Aorta (tissue), 5 donors: ENCODE measurements at places on chromosomes 12 and 14. TPM values are rescaled to one million over a fixed set of nuclear protein-coding genes. Genes with fewer than 3 reads are reported as not detected.
A peak's percentile ranks its signal among the peaks of the same experiment; 100 is the strongest.

- no peak for DNase-seq
These were observed 616.5 kb downstream of the TRHDE start for GRCh38 chr12:72888693-72889092.

DNA sequence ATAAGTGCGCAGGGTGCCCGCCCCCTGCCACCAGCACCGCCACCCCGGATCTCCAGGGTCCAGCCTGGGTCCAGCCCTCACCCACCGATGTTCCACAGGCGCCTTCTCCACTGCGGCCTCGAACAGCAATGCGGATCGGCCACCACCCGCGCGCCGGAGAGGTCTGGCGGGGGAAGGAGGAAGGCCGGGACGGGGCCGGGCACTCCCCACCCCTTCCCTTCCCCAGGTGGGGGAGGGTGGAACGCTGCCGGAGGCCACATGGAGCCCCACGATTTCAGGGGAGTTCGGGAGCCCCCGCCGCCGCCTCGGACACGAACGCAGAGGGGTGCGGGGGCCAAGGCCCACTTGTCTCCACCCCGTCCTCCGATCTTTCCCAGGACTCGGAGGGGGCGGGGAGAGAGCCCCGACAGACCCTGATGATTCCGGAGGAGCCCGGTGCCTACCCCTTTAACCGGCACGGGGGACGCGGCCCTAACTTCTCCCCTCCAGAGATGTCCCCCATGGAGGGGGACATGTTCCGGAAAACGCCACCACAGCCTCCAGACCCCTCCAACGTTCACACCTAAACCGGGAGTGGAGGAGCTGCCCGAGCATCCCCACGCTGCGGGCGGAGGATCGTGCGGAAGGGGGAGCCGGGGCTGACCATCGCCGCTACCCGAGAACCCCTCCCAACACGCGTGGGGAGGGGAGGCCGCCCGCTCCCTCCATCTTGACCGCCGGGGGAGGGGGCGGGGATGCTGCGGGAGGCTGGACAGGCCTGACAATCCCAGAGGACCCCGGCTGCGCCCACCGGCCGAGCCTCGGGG lies 1.1 kb downstream of the ATXN2 start:
- peak; percentile 73 for DNase-seq

GRCh38 chr14:24639905-24640304 lies 5.9 kb upstream of the GZMB start:
- DNase-seq = no peak

DNA sequence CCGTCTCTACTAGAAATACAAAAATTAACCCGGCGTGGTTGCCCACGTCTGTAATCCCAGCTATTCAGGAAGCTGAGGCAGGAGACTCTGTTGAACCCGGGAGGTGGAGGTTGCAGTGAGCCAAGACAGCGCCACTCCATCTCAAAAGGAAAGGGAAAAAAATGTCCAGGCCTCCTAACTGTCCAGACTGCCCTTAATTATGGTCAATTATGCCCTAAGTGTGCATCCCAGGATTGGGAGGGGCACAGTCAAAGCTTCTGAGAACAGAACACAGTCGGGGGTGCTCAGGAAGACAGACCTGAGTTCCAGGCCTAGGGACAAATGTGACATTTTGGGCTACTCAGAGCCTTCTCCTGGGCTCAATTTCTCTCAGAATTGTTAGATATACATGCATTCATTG lies 31.8 kb upstream of the SMUG1 start:
- DNase-seq = no peak

The ATG101 gene
- 32.2 TPM for total RNA-seq

The USP44 gene
- total RNA-seq = 1.6 TPM

The SLC11A2 gene
- total RNA-seq = 71.9 TPM

The CD27 gene
- total RNA-seq = 1.2 TPM

The PTGER2 gene
- 5.1 TPM for total RNA-seq
